ENCODE measurements at places on chromosomes 6 and 20.

GRCh38 chr6:44627091-44627882 lies 239.8 kb downstream of the CDC5L start:
- no peak for DNase-seq

DNA sequence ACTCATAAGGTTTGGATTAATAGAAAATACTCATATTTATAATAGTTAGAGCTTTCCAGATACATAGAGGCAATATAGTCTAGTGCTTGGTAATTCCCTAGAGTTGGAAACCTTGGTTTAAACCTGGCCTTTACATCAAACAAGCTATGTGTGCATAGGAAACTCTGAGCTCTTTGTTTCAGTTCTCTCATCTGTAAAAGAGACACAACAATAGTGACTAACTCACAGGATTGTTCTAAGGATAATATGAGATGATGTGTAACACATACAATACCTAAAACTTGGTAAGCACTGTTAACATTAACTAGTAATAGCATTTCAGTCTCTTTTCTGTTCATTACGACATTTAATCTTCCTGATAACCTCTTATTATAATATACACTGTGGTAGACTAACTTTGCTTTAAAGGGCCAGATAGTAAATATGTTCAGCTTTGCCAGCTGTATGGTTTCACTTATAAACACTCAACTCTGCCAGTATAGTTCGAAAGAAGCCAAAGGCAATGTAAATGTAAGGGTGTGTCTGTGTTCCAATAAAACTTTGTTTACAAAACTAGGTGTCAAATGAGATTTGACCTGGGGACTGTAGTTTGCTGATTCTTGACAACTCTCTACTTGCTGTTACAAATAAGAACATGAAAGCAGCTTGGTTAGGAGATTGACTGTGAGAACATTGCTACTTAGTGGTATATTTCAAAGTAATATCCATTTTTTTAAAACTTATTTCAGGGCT lies 370.6 kb upstream of the FLRT3 start:
- no peak for DNase-seq

- no peak for DNase-seq
These were observed 920.1 kb upstream of the FLRT3 start for GRCh38 chr20:15257569-15257870.

- no peak for DNase-seq
These were observed 42.6 kb upstream of the FNDC1 start for GRCh38 chr6:159126590-159126989.

- no peak for DNase-seq
These were observed 21.3 kb downstream of the CD40 start for GRCh38 chr20:46139266-46139889.

DNA sequence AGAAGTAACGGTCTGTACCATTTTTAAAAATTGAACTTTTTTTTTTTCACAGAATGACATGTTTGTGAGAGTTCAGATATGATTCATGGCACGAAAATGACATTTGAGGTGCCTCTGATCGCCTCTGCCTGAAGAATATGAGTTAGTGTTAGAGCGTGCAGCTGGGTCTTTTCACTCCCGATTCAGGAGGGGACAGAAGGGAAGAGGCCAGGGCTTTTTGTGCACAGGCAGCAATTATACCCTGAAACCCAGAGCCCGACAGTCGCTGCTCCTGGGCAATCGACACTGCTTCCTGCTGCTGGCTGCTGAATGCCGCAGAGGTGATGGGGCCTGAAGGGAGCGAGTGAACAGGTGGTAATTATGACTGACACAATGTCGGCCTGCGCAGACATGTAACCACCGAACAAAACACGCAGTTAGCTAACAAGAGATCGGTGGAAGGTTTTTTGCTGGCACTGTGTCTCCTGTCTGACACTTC lies 652.0 kb upstream of the NOX3 start:
- DNase-seq = no peak

GRCh38 chr20:44861531-44862006 lies 23.9 kb upstream of the YWHAB start:
- DNase-seq = peak; percentile 59

DNA sequence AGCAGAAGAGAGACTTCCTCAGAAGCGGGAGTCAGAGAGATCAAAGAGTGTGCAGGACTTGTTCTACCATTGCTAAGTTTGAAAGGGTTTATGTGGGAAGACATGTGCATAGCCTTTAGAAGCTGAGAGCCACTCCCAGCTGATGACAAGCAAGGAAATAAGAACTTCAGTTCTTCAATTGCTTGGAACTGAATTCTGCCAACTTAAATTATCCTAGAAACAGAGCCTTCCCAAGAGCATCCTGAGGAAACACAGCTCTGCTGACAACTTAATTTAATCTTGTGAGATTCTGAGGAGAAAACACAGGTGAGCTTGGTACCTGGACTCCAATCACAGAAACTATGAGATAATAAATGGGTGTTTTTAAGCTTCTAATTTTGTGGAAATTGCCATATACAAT lies 150.6 kb upstream of the OGFRL1 start:
- DNase-seq = no peak

GRCh38 chr6:16729183-16729691 lies 32.0 kb downstream of the ATXN1 start:
- DNase-seq = peak; percentile 80

- DNase-seq = no peak
These were observed 652 bp downstream of the BMP6 start for GRCh38 chr6:7726416-7727085.

All from RPMI7951 (cell line).